Activated T-helper 17 cell treated with anti-CD3 and anti-CD28 coated beads, Interleukin-2, amount 50 U/mL, for 72 hours (primary cell): ENCODE measurements at places on chromosomes 12 and 14.

DNA sequence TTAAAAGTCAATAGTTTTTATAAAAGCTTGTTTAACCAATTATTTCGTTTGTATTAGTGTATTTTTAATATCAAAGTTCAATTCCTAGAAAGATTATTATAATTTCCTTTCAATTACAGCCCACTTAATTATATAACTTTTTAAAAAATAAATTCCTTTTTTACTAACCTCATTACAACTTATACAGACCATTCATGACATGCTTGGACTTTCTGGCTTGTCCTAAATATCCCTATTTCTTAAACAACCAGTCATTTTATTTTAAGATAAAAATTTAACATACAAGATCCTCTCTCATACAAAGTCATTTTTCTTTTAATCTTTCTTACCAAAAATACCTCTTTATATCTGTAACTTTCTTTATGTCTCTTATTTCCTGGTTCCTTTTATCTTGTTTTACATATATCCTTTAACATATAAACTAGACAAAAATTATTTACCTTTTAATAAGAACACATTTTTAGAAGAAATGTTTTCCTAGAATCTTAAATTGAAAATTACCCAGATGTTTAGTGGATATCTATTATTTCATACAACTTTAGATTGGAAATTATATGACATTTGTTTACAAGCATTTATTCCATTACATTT lies 10.4 kb upstream of the TMEM263 start:
- no peak for ATAC-seq

- peak; percentile 39 for ATAC-seq
Observed at GRCh38 chr14:71592361-71592760, 339.9 kb upstream of the RGS6 start.

DNA sequence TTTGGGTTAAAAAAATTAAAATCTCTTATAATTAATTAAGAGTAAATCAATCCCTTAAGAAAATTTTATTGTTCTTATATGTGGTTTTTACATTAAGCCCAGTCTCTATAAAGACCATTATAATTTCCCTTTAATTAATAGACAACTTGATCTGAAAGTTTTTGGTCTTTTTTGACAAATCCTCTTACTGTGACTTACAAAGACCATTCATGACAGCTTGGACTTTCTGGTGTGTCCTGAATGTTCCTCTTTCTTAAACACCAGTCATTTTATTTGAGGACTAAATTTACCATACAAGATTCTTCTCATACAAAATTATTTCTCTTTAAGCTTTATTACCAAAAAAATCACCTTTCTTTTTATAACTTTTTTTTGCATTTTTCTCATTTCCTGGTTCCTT lies 368.3 kb downstream of the ADGRD1 start:
- ATAC-seq: no peak

DNA sequence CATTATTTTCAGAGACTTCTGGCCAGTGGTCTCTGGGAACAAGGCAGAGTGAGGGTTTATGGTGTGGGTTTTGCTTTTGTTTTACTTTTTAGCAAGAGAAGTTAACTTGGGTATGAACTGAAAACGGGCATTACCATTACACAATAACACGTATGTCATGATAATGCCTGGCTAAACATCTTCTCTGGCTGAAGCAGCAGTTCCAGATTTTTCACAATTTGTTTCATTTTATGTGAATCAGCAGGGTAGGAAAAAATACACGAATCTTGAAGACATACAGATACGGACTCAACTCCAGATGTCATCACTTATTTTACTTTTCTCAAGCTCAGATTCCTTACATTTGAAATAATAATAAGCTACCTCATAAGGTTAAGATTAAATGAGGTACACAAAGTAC lies 2.5 kb upstream of the PCNX4 start:
- no peak for ATAC-seq

DNA sequence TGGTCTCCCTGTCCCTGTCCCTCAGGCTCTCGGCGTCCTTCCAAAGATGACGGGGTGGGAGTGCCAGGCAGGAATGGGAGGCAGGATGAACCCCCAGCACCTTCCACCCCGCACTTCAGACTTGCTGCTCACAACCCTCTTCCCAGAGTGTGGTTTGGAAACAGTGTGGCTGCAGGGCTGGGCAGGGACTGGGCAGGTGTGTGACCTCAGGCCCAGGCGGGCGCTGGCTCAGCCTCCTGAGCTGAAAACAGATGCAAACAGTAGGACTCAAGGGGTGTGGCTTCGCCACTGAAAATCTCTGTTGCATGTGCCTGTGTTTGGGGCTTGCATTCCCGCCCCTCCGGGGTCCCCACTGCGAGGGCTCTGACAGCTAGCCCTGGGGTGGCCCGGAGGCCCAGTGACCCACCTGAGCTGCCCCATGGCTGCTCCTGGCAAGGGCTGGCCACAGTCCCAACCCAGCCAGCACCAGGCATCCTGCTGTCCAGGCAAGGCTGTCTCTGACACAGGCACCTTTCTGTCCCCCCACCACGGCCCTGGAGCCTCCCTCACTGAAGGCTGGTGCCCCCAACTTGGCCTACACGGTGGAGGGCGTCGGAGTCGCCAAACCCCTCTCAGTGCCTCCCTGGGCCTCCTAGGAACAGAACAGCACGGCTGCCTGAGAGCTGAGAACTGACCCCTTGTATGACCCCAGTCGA lies 46.1 kb downstream of the BEGAIN start:
- no peak for ATAC-seq

- no peak for ATAC-seq
Observed at GRCh38 chr12:65524666-65525065, 246.2 kb downstream of the MSRB3 start.

DNA sequence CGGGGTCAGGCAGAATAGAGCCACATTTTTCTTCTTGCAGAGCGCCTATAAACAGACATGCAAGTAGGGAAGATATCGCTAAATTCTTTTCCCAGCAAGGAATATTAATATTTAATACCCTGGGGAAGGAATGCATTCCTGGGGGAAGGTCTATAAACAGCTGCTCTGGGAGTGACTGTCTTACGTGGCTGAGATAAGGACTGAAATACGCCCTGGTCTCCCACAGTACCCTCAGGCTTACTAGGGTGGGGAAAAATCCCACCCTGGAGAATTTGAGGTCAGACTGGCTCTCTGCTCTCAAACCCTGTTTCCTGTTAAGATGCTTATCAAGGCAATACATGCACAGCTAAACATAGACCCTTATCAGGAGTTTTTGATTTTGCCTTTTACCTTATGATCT lies 262.3 kb downstream of the CEP128 start:
- no peak for ATAC-seq

GRCh38 chr12:22525426-22525825 lies 18.9 kb downstream of the C2CD5 start:
- no peak for ATAC-seq

GRCh38 chr14:69818758-69819191 lies 21.7 kb upstream of the SLC10A1 start:
- ATAC-seq: peak; percentile 82

GRCh38 chr14:89139404-89140247 lies 277.4 kb downstream of the FOXN3 start:
- ATAC-seq: no peak

- no peak for ATAC-seq
Observed at GRCh38 chr12:55708695-55709233, 1.1 kb upstream of the ITGA7 start.

- no peak for ATAC-seq
Observed at GRCh38 chr14:61694039-61694438, 1.3 kb upstream of the HIF1A start.

DNA sequence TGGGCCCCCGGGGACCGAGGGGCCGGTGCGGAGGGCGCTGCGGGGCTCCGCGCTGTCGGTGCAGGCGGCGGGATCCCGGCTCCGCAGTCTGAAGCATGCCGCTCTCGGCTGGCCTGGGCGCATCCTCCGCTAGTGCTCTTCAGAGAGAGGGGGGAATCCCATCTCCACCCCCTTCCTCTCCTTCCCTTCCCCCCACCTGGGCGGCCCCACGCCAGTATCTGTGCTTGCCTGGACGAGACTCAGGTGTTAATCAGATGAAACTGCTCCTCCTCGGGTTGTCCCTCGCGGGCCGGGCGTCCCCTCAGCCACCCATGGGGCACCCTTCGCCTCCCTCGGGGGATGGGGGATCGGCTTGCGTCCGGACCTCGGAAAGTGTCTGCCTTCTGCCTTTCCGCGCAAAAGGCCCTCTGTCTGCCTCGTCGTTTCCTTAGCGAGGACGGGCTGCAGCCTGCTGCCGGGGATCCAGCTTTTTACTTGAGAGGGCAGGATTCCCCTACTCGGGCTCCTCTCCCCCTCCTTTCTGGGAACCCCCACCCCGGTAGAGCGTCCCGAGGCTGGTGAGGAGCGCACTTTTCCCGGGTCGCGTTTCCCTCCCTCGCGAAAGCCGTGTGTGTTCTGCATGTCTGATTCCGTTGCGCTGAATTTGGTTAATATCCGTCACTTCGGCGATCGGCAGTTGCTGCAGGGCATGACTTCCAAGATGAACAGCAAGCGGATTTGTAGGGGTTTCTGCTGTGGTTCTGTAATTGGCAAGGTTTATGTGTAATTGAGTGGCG lies 1.1 kb downstream of the GPHN start:
- ATAC-seq: peak; percentile 43

- no peak for ATAC-seq
Observed at GRCh38 chr14:21059842-21060613, 2.4 kb downstream of the RNASE8 start.

GRCh38 chr12:130818272-130818634 lies 20.8 kb downstream of the STX2 start:
- peak; percentile 1 for ATAC-seq

GRCh38 chr12:89309440-89309802 lies 42.9 kb downstream of the DUSP6 start:
- ATAC-seq: peak; percentile 22

DNA sequence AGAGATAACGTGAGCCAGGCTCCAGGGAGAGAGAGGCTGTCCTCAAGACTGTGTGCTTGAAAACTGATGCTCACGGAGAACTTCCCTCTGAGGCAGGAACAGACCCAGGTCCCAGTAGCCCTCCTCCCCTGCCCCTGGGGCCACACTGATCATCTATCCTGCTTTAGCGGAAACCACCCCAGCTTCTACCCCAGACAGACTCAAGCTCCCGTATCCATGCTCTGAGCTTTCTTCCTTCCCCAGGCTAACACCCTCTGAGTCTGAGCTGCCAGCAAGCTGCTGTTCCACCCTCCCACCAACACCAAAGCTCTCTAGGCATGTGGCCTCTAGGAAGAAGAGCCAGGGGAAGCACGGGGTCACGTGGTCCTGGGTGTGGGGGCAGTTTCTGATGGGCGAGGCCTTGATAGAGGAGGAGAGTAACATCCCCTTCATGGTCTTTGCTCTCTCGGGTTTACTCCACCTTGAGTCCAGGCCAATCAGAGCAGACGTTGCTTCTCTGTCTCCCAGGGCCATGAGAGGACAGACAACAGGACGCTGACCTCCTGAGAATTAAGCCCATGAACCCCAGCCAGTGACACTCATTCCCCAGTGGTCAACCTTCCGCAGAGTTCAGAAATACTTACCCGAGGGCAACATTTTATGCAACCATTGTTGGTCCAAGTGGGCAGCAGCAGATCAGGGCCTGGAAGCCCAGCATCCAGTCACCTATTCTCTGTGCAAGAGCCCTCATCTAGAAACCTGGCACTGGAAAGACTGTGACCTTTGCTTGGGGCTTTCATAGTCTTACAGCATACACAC lies 1.4 kb downstream of the PCK2 start:
- peak; percentile 68 for ATAC-seq

DNA sequence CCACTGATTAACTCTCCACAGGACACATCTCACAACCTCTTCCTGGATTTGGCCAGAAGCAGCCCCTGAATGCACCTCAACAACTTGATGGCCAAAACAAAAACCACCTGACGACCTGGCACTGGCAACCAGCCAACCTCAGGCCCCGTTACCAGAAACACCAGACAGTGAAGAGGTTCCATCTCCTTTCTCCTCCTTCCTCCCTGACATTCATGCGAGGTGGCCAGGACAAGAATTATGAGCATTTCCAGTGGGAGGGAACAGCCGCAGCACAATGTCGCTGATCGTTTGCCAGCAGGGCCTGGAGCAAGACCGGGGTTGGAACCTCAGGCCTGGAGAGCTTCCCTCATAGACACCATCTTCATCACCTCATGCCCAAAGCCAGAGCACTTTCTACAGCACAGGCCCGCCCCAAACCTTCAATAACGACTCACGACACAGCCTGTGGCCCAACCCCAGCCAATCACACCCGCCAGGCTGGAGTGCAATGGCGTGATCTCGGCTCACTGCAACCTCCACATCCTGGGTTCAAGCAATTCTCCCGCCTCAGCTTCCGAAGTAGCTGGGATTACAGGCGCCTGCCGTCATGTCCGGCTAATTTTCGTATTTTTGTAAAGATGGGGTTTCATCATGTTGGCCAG lies 48.7 kb downstream of the CCDC88C start:
- no peak for ATAC-seq

- no peak for ATAC-seq
Observed at GRCh38 chr14:69673104-69673503, 61.7 kb downstream of the SUSD6 start.

- no peak for ATAC-seq
Observed at GRCh38 chr14:45698462-45699134, 445.6 kb upstream of the MIS18BP1 start.

DNA sequence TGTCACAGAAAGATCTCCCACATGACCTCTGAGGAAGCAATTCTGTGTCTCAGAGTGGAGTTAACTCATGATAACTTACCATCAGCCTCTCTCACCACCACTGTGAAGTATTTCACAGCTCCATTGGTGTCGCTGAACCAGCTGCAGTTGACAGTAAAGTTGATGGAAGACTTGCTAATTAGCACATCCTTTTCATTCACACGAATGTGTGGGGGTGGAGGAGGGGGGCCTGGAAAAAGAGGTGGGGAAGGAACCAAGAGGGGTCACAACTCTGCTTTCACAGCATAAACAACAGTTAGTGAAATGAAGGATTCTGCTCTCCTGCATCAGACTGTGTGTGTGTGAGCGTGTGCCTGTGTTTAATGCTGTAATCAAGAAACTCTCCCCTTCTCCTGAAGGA lies 82.1 kb downstream of the PTPRB start:
- ATAC-seq: no peak

GRCh38 chr14:79101388-79101787 lies 931.2 kb downstream of the NRXN3 start:
- no peak for ATAC-seq

GRCh38 chr12:102513272-102513671 lies 32.9 kb upstream of the IGF1 start:
- ATAC-seq: no peak

- no peak for ATAC-seq
Observed at GRCh38 chr12:27274706-27275105, 30.6 kb downstream of the STK38L start.

DNA sequence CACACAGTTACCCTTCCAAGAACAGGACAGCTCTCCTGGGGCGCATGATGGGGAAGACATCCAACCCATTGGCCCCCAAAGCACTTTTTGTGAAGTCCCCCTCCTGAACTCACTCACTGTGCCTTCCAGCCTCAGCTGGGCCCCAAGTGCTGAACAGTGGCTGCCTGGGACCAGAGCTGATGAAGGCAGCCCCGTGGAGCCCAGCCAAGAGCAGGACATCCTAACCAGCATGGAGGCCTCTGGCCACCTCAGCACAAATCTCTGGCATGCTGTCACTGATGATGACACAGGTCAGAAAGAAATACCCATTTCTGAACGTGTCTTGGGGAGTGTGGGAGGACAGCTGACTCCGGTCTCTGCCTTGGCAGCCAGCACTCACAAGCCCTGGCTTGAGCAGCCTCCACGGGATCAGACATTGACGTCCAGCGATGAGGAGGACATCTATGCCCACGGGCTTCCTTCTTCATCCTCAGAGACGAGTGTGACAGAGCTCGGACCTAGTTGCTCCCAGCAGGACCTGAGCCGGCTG lies 72.0 kb downstream of the TECPR2 start:
- ATAC-seq: no peak
